ENCODE measurements at places on chromosomes 2 and 18. TPM values are rescaled to one million over a fixed set of nuclear protein-coding genes. Genes with fewer than 3 reads are reported as not detected.
A peak's percentile ranks its signal among the peaks of the same experiment; 100 is the strongest.

Gene TMEM247
- not detected for total RNA-seq

Gene LYG2
- total RNA-seq: not detected

Gene ALPG
- not detected for total RNA-seq

DNA sequence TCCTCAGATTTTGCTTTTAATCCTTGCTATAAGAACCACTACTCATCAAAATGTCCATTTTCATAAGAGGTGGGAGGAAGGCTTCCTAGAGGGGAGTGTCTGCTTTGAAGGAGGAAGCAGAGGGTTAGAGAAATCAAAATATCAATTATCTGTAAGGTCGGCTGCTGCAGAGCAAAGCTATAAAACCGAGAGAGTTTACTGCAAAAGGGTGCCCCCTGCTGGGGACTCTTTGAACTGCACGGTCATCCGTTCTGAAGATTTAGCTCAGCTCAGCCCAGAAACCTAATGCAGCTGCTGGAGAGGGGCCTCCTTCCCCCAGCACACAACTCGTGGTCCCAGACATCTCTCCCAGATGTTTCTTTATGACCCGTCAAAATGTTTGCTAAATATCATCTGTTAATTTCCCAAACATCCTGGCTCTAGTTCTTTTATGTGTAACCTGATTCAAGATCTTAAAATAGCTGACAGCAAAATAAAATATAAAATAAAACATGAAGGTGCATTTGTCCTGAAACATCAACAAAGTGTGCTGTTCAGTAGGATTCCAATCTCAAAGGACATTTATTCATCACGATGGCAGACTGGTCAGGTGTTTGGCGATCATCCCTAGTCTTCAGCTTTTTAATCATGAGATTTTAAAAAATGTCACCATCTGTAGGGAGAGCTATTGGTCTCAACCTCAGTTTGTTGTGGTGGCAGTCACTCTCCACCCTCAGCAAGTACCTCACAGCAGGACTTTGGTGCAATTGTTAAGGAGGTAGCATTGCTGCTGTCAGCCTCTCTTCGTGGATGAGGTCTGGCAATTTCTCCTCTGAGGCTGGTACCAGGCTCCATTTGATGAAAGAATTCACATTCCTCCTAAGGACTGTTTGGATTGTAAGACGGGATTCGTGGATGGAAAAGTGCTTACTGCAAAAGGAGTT lies 185.9 kb downstream of the MTX2 start:
- H3K27ac ChIP-seq: no peak overlapping the region
- peaks cover 1% of the 10 kb centered on the region for H3K27me3 ChIP-seq
- no peak overlapping the region for H3K4me3 ChIP-seq

DNA sequence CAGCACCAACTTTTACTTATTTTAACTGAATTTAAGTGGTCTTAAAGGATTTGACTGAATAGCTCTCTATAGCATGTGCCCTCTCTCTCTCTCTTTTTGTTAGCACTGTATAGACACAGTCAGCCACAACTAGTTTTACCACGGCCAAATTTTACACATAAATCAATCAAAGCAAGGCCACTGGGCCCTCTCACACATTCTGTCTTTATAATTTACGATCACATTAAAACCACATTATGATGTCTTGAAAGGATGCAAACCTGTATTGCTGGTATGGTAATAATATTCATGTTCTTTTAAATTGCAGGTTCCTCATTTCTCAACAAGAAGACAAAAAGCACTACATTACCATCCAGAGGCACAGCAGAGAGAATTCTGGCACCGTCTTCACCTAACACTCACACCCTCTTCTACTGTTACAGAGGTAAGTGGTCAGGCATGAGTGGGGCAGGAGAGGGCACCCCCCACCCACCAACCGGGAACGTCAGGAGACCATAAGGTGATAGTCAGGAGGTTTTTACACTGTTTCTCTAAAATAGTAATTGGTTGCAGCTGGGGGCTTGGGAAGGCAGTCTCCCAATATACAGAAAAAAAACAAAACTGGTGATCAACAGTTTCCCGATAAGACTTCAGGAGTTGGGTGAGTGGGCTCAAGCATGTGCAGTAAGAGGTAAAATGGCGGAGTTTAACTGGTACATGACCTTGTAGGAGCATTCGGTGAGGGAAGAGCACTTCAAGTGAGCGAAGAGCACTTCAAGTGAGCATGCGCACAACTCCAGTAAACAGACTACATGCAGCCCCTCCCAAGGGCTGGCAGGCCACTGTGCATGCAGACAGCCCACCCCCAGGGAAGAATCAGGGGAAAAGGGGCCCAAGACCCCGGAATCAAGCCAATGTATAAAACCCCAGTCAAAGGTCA lies 296.7 kb downstream of the PIEZO2 start:
- no peak for DNase-seq
- H3K27me3 ChIP-seq: no peaks in the 10 kb centered on the region
- no peak overlapping the region for H3K4me3 ChIP-seq
- H3K36me3 ChIP-seq: peaks cover 2% of the 10 kb centered on the region

- DNase-seq: no peak
- H3K36me3 ChIP-seq: no peaks in the 10 kb centered on the region
- no peaks in the 10 kb centered on the region for H3K27me3 ChIP-seq
- H3K4me3 ChIP-seq: peak overlapping the region; percentile 92
Measured at GRCh38 chr2:42170619-42171395, 1.7 kb downstream of the EML4 start.

GRCh38 chr2:223036790-223037444 lies 15.1 kb upstream of the KCNE4 start:
- H3K4me1 ChIP-seq: peaks cover 4% of the 10 kb centered on the region
- H3K4me3 ChIP-seq: no peak overlapping the region
- no peak overlapping the region for H3K27ac ChIP-seq
- DNase-seq: no peak

GRCh38 chr18:7242926-7243325 lies 12.0 kb downstream of the LRRC30 start:
- no peak overlapping the region for H3K27ac ChIP-seq
- no peak overlapping the region for H3K4me3 ChIP-seq
- no peaks in the 10 kb centered on the region for H3K4me1 ChIP-seq
- DNase-seq: no peak
- no peaks in the 10 kb centered on the region for H3K36me3 ChIP-seq
- H3K27me3 ChIP-seq: peaks cover 6% of the 10 kb centered on the region

DNA sequence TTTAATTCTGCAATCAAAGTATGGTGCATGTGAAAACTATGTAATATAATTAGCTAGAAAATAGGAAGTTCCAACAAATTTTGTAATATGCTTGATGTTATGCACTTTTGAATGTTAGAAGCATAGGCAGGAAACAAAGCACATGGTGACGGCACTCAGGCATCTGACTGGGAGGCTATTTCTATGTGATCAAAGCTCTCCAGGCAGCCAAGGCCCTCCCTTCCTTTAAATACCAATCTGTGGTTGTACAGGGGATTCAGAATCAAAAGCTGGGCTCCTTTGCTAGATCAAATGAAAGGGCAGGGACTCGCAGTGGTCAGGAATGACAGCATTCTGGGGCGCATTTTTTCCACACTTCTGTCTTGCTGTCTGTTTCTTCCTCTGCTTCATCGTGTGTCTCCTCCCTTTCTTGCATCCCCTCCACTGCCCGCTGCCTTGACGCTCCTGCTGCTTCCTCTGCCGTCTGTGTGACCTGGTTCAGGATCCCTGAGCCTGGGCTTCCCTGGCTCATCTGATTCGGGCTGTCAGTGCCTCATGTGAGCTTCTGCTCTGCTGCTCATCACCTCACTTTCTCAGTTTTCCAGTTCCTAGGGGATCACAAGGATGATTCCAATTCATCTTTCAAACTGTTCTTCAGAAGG lies 30.9 kb downstream of the TMEM182 start:
- no peak overlapping the region for H3K27ac ChIP-seq
- no peak overlapping the region for H3K4me3 ChIP-seq
- peaks cover 5% of the 10 kb centered on the region for H3K4me1 ChIP-seq
- H3K27me3 ChIP-seq: peaks cover 3% of the 10 kb centered on the region

DNA sequence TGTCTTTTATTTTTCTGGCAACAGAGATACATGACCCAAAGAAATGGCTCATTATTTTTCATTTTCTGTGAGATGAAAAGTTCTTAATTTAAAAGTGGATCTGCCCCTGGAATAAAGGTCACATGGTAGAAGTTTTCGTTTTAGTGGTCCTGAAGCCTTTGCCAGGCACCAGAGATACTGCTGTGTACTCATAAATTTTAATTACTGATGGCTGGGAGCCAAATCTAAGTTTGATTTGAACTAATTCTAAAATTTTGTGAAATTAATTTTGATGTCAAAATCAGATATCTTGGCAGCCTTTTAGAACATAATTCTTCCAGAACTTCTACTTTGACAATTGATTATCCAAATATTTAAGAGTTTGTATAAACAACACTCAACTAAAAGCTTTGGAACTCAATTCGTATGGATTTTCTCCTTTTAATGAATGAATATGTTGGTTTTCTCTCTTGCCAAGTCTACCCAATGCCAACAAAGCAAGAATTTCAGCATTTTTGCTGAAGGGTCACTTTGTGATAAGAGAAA lies 128.5 kb upstream of the SP5 start:
- H3K27me3 ChIP-seq: no peaks in the 10 kb centered on the region
- H3K36me3 ChIP-seq: no peaks in the 10 kb centered on the region
- no peak overlapping the region for H3K4me3 ChIP-seq
- no peak overlapping the region for H3K27ac ChIP-seq
- H3K4me1 ChIP-seq: no peaks in the 10 kb centered on the region
- DNase-seq: no peak

- no peaks in the 10 kb centered on the region for H3K27me3 ChIP-seq
- H3K27ac ChIP-seq: no peak overlapping the region
- H3K36me3 ChIP-seq: no peaks in the 10 kb centered on the region
- no peaks in the 10 kb centered on the region for H3K4me1 ChIP-seq
Measured at GRCh38 chr2:53630026-53630606, 137.5 kb upstream of the CHAC2 start.

DNA sequence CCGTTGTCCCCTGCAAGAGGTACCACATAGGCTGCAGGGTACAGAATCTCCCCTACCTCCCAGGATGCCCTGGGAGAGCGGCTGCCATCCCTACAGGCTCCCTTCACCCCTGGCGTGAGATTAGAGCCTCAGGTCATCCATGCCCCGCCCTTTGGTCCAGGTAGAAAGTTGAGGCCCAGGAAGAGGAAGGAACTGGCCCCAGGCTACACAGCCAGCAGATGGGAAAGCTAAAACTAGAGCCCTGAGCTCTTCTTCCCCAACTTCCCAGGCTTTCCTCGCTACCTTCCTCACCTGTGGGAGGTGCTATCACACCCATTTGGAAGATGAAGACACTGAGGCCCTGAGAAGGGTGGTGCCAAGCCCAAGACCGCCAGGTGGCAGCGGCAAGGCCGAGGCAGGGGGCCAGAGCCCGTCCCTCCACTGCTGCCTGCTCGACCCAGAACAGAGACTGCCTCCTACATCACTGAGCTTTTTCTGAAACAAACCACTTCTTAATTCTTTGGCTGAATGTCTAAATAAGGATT lies 25.8 kb downstream of the CIB4 start:
- H3K27me3 ChIP-seq: peaks cover 89% of the 10 kb centered on the region
- H3K27ac ChIP-seq: no peak overlapping the region
- no peaks in the 10 kb centered on the region for H3K36me3 ChIP-seq
- no peak for DNase-seq
- peaks cover 2% of the 10 kb centered on the region for H3K4me1 ChIP-seq

DNA sequence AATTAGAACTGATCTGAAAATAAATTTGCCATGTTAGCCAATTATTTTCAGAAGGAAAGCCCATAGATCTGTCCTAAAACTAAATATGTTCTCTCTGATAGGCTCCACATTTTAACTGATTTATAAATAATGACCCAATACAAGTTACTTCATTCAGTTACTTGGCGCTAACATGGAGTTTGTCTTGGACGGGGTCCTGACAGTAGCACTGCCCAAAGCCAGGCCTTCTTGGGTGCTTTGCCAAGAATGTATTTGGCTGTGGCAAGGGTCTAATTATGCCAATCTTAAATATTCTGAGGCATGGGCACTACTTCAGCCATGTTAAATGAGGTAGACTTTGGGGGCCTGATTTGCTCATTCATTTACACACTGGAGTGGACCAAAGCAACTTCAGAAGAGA lies 135.0 kb upstream of the PKDCC start:
- H3K4me3 ChIP-seq: no peak overlapping the region
- H3K36me3 ChIP-seq: no peaks in the 10 kb centered on the region
- H3K4me1 ChIP-seq: peaks cover 10% of the 10 kb centered on the region
- H3K27me3 ChIP-seq: no peaks in the 10 kb centered on the region

- DNase-seq: peak; percentile 97
- H3K4me3 ChIP-seq: no peak overlapping the region
- no peak overlapping the region for H3K27ac ChIP-seq
Measured at GRCh38 chr2:191696001-191696400, 18.1 kb downstream of the NABP1 start.

All from IMR-90 (cell line).